Dermis blood vessel endothelial cell (primary cell): ENCODE measurements at places on chromosomes 12 and 14.

DNA sequence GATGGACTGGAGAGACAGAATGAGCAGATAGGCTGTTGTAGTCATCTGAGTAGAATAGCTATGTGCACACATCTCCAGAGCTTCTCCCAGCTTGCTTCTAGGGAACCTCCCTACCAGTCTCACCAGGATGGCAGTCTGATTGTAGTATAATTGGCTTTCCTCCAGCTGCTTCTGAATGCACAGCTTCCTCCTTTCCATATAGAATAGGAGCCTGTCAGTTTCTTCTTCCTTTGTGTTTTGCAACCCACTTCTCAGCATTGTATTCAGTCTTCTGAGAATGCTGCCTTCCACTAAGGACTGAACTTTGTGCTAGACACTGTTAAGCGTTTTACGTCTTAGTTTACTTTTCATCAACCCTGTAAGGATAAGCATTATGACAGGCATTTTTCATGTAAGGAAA is 2.2 kb upstream of the CSAD start:
- peak; percentile 27 for DNase-seq

DNA sequence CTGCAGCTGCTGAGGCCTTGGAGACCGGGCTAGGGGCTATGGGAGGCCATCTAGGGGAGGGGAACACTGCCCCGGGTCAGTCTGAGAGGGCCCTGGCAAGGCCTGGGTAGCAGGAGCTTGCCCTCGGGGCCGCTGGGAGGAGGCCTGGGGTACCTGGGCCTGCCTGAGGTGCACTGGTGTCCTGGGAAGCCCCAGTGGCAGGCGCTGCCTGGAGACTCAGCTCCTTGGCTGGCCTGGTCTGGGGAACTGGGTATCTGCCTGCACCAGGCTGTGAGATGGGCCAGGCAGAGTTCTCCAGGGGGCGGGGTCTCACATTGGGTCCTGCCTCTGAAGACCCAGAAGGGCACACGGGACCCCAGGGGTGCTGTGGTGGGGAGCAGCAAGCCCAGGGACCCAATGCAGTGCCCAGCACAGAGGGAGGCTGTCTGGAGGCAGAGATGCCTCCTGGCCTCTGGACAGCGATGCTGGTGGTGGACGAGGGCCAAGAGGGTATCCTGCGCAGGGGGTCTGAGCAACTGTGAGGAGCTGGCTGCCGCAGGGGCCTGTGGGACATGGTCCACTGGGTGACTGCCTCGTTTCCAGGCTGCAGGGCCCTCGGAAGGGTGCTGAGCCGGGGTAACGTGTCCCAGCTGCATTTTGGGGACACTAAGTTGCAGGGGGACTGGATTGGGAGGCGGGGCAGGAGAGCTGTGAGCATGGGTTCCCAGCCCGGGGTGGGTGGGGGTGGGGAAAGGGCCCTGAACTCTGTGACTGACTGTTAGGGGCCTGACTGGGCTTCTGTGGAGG is 7.4 kb upstream of the MTA1 start:
- no peak for DNase-seq

DNA sequence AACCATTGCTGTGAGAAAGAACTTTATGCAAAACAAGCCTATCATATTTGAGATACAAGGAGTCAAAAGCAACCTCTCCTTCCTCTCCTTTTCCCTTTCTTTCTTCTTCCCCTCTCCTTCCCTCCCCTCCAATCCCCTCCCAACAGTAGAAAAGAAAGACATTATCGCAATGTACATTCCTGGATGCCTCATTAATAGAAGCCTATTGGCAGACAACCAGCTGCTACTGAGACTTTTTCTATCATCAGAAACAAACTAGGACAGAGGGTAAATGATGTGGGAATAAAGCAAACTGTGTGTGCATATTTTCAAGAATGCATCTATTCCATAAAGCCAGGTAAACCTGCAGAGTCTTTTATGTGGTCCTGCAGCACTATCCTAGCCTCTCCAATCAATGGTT is 237.2 kb downstream of the ITPR2 start:
- no peak for DNase-seq

DNA sequence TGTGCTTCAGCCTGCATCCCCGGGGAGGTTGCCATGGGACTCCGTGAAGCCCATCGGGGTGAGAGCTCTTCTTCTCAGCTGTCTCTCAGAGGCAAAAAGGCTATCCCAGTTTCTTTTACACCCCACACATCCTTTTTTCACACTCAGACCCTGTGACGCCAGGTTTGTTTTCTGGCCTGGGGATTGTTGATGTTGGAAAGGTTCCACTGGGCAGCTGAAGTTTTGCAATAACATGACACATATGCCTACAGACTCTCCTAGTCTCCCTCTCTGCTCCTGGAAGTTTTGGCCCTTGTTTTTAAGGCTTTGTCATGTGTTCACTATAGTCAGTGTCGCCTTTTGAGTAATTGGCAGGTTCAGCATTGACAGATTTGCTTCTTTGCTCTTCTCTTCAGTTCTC is 118.6 kb downstream of the SMOC1 start:
- DNase-seq = peak; percentile 77

GRCh38 chr12:47767216-47767724 is 5.8 kb upstream of the SLC48A1 start:
- peak; percentile 86 for DNase-seq

- peak; percentile 47 for DNase-seq
These were observed 98.5 kb upstream of the TMPO start for GRCh38 chr12:98416845-98417244.

- no peak for DNase-seq
These were observed 1.0 kb downstream of the SH2B3 start for GRCh38 chr12:111406474-111407376.

- peak; percentile 85 for DNase-seq
These were observed 33.6 kb downstream of the CMKLR1 start for GRCh38 chr12:108305520-108305919.

GRCh38 chr14:105588236-105588860 is 62.0 kb downstream of the TMEM121 start:
- no peak for DNase-seq

DNA sequence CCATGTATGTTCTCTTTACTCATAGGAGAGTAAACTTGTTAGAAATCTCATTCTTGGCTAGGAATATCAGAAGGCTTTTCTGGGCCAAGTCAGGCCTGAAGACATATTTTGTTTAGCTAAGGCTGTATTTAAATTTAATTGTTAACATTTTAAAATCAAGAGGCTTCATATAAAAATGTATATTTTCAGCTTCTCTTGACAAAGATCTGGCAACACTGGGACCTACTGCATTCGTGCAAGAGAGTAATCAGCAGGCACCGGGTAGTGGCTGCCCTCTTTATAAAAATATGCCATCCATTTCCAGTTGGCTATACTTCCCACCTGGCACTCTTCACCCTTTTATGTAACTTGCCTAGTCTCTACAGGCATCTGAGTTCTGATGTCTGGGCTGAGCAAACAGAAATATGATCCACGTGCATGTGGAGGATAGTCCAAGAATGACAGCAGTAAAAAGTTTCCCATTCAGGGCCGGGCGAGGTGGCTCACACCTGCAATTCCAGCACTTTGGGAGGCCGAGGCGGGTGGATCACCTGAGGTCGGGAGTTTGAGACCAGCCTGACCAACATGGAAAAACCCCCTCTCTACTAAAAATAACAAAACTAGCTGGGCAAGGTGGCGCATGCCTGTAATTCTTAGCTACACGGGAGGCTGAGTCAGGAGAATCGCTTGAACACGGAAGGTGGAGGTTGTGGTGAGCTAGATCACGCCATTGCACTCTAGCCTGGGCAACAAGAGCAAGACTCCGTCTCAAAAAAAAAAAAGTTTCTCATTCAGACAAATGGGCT is 2.0 kb upstream of the SOS2 start:
- no peak for DNase-seq

- no peak for DNase-seq
These were observed 26.9 kb downstream of the CLEC6A start for GRCh38 chr12:8482571-8483061.

DNA sequence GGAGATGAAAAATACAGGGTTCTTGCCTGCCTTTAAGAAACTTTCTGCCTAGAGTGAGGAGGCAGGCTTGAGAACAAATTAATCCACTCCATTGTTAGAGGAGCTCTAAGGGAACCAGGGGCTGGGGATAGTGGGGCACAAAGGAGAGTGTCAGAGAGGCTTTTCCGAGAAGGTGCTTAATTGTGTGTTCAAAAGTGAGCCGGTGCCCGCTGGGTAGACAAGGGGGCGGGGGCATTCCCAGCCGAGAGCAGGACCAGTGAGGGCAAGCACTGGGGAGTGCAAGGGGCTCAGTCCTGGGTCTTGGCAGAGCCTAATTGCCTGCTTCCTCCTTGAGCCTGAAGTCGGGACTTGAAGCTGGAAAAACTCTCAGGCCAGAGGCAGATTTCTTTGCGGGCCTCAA is 377.4 kb downstream of the ETNK1 start:
- no peak for DNase-seq

- peak; percentile 31 for DNase-seq
These were observed 64.2 kb downstream of the LLPH start for GRCh38 chr12:66066137-66066928.

DNA sequence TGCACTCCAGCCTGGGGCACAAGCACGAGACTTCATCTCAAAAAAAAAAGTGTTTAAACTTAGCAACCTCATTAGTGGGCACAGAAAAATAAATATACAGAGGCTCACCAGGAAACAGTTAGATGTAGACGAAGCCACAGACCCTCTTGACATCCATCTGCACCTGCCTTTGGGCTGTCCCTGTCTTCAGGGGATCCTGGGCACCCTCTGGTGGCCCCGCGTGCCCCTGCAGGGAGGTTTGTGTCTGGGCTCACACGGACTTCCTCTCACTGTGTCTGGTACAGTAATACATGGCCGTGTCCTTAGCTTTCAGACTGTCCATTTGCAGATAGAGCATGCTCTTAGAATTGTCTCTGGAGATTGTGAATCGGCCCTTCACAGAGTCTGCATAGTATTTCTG is 916.5 kb downstream of the TMEM121 start:
- no peak for DNase-seq

DNA sequence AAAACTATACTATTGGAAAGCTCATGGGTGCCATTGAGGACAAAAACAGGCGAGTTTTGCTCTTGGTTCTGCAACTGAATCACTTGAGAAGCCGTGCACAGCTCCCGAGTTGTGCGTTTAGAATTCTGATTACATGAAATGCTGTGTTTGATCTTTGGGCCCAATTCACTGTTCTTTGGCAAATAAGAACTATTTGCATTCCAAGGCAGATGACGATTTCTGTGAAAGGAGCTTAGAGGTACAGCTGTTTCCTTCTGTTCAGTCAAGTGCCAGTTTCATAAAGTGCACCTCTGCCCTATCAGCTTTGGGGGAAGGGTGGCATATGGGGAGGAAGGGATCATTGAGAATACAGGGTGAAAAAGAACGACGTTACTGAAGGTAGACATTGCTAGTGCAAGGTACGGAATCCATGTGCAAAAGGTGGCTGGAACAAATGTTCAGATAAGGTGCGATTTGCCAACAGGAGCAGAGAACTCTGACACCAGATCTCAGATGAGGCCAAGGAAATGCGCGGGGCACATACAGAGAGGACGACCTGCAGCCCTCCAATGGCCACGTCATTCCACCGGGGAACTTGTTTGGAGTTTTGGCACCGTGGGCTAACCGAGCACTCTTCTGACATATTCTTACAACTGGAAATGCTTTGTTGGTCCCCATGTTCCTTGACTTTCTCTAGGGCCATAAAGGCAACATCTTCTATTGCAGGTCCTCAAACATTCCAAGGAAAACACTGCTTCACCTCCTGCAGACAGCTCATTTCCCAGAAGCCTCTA is 30.1 kb downstream of the TCHP start:
- no peak for DNase-seq

- no peak for DNase-seq
These were observed 78.8 kb downstream of the SEC23A start for GRCh38 chr14:39023939-39024871.

DNA sequence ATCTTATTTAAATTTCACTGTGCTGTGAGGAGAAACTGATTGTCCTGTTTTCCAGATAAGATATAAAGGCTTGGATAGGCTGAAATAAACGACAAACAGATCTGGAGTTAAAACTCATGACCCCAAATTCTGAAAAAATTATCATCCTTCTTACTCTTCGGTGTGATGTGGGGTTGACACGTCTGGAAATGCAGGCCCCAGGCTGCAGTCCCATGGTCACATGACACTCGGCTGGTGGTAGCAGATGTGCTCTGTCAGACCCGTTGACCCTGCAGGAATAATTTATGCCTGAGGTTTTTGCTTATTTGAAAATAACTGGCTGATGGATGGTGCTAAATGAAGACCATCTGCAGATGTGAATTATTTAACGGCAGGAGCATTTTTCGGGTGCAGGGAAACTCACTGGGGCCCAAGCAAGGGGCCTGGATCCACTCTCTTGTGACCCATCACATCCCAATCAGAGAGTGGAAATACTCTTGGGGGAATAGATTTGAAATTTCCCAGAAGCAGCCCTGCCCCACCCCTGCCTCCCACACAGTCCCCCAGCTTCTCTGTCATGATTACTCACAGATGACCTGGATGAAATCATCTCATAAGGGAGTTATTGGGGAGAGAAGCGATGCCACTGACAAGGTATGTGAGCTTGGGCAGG is 47.7 kb upstream of the CMKLR1 start:
- DNase-seq = no peak

- DNase-seq = no peak
These were observed 148.9 kb upstream of the MAX start for GRCh38 chr14:65251213-65251612.

DNA sequence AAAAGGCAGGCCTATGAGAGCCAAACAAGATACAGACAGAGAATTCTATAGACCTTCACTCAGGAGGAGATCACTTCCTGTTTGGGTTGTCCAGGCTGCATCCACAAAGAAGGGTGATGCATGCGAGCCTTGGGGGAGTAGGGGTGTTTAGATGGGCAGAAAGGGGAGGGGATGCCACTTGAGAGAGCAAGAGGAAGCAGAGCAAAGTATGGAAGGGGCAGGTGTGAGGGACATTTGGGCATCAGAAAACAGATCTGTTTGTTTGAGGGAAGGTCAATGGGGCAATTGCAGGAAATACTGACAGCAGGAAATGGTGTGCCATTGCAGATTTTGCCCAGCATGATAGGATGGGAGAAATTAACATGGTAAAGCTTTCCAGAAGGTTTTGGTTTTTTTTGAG is 146.4 kb upstream of the FOXN3 start:
- DNase-seq = peak; percentile 32

DNA sequence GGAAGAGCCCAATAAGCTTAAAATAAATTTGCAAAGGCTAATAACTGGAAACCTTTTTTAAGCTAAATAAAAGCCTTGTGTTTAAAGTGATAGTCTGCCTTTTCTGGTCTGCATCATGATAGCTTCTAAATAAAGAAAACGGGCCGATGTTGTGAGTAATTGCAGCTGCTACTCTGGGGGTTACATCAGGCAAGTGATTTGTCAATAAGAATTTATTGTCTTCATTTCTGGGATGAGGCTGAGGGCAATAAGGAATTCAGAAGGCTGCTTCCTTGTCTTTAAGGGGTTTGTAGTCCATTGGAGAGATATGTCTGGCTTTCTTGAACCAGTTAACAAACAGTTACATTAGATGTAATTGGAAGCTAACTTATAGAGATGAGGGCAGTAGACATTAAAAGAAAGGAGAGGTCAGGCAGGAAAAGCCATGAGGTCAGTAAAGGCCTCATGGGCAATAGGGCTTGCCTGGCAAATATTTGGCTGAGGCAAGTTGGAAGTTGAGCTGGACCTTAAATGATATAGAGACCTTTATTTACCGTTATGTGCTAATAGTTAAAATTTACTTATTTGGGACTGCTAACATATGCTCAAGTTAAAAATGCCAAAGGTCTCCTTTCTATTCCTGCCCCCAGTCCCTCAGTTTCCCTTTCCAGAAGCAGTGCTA is 85.0 kb downstream of the CRADD start:
- no peak for DNase-seq
